ENCODE measurements at places on chromosomes 2 and 18.

DNA sequence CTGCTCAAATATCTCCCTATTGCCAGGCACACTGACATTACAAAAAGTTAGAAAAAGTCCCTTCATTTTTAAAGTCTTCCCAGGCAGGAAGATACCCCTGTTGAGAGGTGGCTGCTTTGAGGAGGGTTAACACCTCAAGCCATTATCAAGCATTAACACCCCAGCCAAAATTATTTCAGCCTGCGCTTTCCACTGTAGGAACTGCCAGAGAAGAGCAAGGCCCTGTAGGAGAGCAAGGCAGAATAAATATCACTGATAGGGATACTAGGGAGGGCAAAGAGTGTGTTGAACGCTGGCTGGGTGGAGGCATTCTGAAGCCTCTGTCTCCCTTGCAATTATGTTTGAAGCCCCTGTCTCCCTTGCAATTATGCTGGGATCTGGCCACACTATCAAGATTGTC lies 1020.7 kb upstream of the CELF4 start:
- DNase-seq, result no peak

GRCh38 chr2:31606509-31606908 lies 25.8 kb upstream of the SRD5A2 start:
- no peak for DNase-seq

DNA sequence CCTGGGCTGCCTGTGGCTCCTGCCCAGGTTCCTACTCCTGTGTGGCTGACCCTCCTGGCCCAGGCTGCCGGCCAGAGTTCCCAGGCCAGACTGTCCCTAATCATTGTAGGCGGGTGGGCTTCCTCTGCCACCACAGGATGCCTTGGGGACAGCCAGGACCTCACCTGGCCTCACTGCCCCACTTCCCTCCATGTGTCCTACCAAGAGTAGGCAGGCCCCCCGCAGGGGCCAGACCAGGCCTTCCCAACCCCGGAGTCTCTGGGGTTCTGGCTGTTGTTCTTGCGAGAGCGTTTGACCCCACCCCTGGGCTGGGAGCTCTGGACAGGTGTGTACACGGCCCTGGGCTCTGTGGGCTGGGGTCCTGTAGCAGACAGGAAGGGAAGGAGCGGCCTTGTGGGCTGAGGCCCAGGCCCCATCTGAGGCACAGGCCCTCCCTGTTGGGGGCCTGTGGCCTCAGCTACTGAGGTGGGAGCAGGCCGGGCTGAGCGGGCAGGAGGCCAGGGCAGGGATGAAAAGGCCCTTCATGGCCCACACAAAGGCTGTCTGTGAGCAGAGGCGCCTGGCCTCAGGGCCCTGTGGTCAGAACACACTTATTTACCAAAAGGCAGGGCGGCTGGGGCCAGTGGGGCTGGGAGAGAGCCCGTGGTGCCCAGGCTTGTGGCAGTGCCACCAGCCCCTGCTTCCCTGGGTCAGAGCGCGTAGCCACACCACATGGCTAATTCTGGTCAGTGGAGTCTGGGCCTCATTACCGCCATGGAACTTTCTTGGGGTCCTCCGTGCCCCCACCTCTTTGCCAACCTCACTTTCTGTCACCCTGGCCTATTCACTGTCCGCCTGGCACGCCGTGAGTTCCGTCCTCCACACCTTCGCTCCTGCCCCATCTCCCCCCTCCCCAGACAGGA lies 2.0 kb downstream of the SNORC start:
- no peak for DNase-seq

DNA sequence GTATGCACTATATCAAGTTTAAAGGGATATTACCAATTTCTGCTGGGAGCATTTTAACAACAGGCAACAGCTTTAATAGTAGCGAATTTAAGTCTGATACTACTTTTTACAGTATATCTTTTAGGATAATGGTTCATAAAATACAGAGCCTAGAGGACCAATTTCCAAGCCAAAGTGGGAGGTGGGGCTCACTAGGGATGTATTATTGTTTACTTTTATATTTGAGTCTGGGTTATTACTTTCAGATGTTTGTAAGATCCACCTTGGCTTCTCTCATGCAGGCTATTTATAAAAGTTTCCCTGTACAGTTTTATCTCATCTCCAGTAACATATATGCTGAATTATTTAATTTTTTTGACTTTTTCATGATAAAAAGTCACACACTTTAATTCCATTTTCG lies 242.0 kb downstream of the CMPK2 start:
- no peak for DNase-seq
